ENCODE measurements at places on chromosomes 5 and 9. TPM values are rescaled to one million over a fixed set of nuclear protein-coding genes. Genes with fewer than 3 reads are reported as not detected.

Gene CORO2A
- polyA plus RNA-seq: 11.7 TPM

Gene TAF11L5
- polyA plus RNA-seq: not detected

Gene TRIM36
- 1.3 TPM for polyA plus RNA-seq

Gene PCDHGB7
- polyA plus RNA-seq: 8.4 TPM

Gene C1QTNF3
- 0.91 TPM for polyA plus RNA-seq

Gene STPG3
- polyA plus RNA-seq: 2.5 TPM

Gene CARD6
- 1.4 TPM for polyA plus RNA-seq

Gene TOR2A
- polyA plus RNA-seq: 21.3 TPM

Gene CNTFR
- 7.5 TPM for polyA plus RNA-seq

Gene KCNN2
- 6.4 TPM for polyA plus RNA-seq

Gene KLF4
- polyA plus RNA-seq: 35.0 TPM

Gene SLC25A48
- polyA plus RNA-seq: 0.79 TPM

Gene OBP2B
- polyA plus RNA-seq: not detected

Gene SLC34A3
- polyA plus RNA-seq: 4.7 TPM

Gene RLN2
- polyA plus RNA-seq: 0.70 TPM

Gene SPINK7
- polyA plus RNA-seq: not detected

Measured in hepatocyte (in vitro differentiated cells).